Mesothelial cell of epicardium (in vitro differentiated cells): ENCODE measurements at places on chromosomes 2 and 18.

DNA sequence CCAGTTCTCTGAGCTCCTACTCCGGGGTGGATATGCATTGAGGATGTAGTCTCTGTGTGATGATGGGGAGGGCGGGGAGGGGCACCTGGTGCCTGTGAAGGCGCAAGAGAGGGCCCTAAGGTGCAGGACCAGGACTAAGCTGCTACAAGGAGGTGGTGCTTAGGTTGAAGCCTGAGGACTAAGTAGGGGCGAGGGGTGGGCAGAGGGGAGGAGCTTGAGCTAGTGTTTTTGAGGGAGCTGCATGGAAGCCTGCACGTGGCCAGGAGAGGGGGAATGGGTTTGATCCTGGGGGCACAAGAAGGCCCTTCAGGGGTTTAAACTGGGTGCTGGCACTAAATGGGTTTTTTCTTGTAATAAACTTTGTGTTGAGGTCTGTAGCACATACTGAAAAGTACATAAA lies 105.0 kb downstream of the UGGT1 start:
- DNase-seq = no peak

GRCh38 chr18:34493099-34493544 lies 217.0 kb upstream of the DTNA start:
- DNase-seq = peak; percentile 53

- DNase-seq = no peak
Observed at GRCh38 chr2:239399433-239399920, 1.3 kb downstream of the HDAC4 start.

DNA sequence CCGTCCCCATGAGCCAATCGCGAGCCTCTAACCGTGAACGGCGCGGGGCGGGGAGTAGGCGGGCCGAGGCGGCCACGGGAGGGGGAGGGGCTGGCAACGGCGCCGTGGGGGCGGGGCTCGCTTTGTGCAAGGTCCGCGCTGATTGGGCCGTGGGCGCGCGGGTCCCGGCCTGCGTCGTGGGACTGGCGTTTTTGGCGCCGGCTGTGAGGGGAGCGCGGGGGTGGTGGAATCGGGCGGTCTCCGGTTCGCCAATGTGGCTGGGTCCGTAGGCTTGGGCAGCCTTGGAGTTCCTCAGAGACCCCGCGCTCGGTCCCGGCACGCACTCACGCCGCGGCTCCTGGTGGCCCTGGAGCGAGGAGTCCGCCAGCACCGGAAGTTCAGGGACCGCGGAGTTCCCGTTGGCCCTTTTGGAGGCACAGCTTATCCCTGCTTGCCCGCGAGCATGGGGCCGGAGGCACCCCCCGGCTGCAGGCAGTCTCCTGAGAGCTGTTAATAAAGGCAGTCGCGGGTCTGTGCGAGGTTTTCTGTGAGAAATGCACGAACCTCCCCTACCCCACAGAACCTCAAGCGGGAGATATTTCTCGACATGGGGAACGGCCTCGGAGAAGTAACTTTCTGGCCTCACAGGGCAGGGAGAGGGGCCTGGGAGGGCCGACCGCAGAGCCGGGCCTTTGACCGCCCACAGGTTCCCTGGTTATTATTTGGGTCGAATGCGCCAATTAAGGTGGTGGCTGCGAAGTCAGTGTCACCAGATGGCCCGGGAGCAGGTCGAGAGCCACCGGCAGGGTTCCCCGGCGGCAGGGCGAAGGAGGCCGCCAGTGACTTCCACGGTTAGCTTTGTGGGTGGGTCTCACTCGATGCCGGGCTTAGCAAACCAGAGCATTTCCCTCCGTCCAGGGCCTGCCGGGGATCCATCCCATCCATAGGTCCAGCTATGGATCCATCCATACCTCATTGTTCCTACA lies 574 bp upstream of the NCL start:
- DNase-seq = peak; percentile 98

- DNase-seq = no peak
Observed at GRCh38 chr2:10285556-10286198, 17.0 kb upstream of the HPCAL1 start.

DNA sequence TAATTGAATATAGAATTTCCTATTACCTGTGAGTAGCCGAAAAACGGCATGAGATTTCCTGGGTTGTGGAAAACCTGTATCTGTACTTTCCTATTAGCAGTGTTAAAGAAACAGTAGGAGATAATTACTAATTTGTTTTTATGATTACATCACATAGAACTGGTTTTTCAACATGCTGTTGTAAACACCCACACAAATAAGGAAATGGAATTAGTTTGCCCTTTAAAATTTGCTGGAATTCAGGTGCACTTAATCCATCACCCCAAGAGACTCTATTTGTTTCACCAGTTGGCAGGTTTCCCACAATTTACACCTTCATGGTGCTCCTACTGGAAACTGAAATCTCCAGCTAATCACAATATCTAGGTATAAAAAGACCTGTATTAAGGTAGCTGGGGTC lies 274.1 kb upstream of the SLC8A1 start:
- DNase-seq = no peak

DNA sequence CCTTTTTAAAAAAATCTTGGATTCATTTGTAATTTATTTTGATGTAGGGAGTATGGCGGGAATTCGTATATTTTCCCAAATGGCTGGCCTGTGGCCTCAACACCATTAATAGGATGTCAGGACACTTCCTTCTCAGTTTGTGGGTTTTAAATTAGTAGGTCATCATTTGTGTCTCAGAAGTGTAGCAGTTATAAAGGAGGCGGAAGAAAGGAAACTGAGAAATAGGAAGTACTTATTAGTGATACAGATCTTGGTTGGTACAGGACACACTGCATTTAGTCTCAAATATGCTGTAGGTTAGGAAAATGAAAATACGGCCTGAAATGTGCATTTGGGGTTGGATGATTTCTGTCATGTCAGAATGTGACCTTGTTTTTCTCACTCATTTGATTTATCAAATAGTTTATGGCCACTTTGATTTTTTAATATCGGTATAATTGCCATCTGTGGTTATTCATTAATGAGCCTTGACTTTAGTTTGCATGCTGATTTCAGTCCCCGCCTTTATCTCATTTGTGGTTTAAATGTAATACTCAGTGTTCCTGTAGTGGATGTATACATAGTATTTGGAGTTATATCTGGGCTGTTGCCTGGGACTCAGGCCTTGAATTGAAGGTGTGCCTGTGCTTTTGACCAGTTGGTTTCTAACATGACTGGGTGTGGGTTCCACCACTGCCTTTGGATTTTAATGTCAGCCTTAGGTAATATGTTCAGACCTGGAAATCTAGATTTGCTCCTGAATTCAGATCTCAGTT lies 31.4 kb downstream of the ZCCHC2 start:
- no peak for DNase-seq

DNA sequence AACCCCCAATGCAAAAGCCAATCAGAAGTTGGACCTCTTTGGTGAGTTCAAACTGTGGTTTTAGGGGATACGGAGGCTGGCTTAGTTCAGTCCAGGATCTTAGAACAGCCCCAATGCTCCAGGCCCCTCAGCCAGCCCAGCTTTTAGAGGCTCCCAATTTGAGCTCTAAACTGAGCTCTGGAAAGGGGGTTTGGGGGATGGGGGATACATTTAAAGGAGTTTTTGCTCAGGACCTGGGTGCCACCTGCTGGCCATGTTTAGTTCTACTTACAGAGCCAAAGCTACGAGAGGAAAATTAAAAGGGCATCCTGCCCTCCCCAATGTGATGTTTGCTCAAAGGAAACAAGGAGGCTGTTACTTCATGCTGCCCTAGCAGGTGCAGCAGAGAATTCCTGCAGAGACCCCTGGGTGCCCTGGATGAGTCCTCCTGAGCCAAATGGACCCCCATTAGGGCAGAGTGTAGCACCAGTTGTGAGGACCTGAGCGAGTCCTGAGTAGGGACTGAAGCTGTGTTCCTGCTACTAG lies 15.9 kb upstream of the TMEM214 start:
- DNase-seq = peak; percentile 52

DNA sequence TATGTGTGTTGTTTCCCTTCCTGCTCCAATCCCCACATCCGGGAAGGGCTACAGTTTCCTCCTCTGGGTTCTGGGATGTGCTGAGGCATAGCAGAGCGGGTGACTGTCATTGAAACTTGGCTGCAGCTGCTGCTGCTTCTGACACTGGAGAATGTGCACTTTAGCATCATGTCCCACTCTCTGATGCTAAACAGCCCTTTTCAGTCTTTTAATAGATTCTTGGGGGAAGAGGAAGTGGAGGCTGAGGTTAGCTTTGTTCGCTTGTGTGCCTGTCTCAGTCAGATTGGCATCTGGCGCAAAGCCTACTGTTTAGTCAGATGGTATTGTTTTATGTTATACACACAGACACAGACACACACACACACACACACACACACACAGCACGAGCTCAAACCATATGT lies 136.5 kb upstream of the RND3 start:
- DNase-seq = no peak

GRCh38 chr2:144989579-144990270 lies 469.8 kb upstream of the ZEB2 start:
- DNase-seq = no peak

DNA sequence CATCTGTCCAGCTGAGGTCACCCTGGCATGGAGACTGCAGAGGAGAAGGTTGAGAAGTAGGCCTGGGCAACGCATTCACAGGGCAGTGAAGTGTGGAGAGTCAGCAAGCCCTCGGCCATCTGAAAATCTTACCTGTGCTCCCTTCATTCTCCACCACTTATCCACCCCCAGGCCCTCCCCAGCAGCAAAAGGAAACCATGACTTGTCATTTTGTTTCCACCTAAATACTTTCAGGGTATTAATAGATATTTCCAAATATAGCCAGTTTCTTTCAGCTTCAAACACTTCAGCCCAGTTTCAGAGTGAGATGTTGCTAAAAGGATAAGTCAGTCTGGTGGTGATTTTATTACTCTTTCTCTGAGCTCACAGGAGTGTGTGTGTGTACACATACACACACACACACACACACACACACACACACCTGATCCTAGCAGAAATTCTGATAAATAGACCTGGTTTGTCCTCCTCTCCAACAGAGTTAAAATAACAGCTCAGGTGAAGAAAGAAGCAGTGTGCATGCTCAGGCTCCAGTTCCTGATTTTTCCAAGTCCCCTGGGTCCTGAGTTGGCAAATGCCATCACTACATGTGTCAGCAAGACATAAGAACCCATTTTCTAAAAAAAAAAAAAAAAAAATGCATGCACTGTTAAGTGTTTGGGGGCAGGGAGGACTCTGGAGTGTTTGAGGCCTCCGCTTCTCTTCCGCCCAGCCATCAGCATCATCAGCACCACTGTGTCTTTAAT lies 82.8 kb downstream of the LOXHD1 start:
- no peak for DNase-seq

DNA sequence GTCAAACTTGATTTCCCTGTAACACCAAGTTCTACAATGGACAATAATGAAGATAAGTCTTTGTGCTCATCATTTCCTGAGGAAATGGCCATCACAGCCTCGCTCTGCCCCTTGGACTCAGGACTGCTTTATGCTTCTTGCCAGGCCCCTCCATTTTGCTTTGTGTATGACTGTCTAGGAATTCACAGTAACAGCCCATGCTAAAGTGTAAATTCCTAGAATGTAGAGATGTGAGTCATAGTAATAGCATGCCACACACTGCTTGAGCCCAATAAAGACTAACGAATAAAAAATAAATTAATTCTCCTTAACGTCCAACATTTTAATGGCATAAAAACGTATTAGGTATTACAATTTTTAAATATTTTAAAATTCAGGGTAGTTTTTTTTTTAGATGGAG lies 226.5 kb downstream of the PID1 start:
- DNase-seq = no peak

DNA sequence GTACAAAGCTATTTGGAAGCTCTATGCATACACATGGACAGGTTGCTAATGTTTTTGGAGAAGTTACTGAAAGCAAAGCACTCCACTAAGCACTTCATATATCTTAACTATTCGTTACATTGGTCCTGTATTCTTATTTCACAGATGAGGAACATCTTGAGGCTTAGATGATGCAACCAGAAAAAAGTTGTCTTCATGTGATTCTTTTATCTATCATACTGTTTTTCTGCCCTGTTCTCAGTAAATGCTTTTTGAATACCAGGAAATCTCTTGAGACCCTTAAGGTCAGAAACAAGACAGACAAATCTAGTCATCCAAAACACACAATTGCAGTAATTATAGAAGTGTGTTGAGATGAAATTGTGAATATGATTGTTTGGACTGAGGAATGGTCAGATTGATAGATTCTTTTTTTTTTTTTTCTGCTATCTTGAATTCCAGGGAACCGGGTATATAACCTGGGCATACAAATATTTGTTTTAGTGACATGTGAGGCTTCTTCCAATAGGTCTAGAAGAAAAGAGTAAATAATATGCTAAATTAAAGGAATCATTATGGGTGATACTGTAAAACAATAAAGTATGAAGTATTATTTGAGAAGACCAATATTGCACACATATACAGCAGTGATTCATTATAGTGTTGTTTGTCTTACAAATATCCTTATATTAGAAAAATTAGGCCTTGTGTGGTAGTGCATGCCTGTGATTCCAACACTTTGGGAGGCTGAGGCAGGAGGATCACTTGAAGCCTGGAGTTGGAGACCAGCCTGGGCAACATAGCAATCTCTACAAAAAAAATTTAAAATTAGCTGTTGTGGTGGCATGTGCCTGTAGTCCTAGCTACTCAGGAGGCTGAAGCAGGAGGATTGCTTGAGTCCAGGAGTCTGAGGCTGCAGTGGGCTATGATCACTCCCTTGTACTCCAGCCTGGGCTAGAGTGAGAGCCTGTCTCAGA lies 33.7 kb downstream of the EHBP1 start:
- no peak for DNase-seq

GRCh38 chr2:216261042-216261537 lies 111.2 kb downstream of the MARCHF4 start:
- no peak for DNase-seq
